ENCODE measurements at places on chromosomes 2 and 18. TPM values are rescaled to one million over a fixed set of nuclear protein-coding genes. Genes with fewer than 3 reads are reported as not detected.

- peaks cover 10% of the 10 kb centered on the region for H3K4me1 ChIP-seq
- H3K27me3 ChIP-seq, result no peaks in the 10 kb centered on the region
- DNase-seq, result no peak
- no peak overlapping the region for H3K4me3 ChIP-seq
- H3K36me3 ChIP-seq, result no peaks in the 10 kb centered on the region
- peak overlapping the region; percentile 27 for H3K27ac ChIP-seq
Observed at GRCh38 chr2:68416081-68416675, 50.9 kb downstream of the FBXO48 start.

DNA sequence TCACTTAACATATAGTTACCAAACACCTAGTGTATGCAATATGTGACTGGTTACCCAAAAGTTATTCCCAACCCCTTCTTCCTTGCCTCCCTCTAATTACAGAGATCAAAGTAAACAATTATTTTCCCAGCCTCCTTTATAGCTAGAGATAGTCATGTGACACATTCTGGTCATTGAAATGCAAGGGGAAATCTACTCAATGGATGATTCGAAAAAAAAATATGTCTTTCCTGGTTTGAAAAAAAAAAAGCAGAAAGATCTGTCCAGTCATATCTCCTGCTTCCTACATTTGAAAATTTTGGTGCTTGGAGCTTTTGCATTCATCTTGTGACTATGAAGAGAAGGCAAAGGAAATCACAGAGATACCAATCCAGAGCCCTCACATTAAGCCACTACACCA is 27.6 kb upstream of the UGP2 start:
- H3K36me3 ChIP-seq, result no peaks in the 10 kb centered on the region
- no peak for DNase-seq
- H3K27me3 ChIP-seq, result no peaks in the 10 kb centered on the region
- no peak overlapping the region for H3K27ac ChIP-seq

- no peak for DNase-seq
- no peaks in the 10 kb centered on the region for H3K36me3 ChIP-seq
- H3K27ac ChIP-seq, result peak overlapping the region; percentile 29
- H3K4me3 ChIP-seq, result no peak overlapping the region
- H3K4me1 ChIP-seq, result peaks cover 17% of the 10 kb centered on the region
- H3K27me3 ChIP-seq, result no peaks in the 10 kb centered on the region
Observed at GRCh38 chr18:32368170-32368569, 102.5 kb downstream of the GAREM1 start.

RRM2 gene
- 62.0 TPM for total RNA-seq

TM4SF20 gene
- total RNA-seq, result not detected

DOK6 gene
- total RNA-seq, result 0.57 TPM

REG3A gene
- not detected for total RNA-seq

GALNT3 gene
- total RNA-seq, result 28.4 TPM
